ENCODE measurements at places on chromosomes 5 and 9.

DNA sequence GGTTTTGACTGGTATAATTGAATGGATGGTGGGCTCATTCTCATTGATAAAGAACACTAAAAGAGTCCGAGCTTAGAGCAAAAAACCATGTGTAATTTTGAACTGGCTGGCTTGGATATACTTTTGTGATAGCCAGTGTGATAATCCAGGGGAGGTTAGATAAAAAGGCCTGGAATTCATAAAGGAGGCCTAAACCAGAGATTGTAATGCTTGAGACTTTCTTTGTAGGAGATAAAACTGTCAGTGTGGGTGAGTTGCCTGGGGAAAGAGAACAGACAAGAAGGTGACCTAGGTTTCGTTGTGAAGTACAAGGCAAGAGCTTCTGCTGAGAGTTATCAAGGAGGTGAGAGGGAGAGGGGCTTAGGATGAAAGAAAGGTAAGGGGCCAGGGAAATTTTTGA lies 17.0 kb upstream of the NMUR2 start:
- no peak for DNase-seq

- no peak for DNase-seq
These were observed 21.2 kb downstream of the GNAQ start for GRCh38 chr9:78010445-78010844.

DNA sequence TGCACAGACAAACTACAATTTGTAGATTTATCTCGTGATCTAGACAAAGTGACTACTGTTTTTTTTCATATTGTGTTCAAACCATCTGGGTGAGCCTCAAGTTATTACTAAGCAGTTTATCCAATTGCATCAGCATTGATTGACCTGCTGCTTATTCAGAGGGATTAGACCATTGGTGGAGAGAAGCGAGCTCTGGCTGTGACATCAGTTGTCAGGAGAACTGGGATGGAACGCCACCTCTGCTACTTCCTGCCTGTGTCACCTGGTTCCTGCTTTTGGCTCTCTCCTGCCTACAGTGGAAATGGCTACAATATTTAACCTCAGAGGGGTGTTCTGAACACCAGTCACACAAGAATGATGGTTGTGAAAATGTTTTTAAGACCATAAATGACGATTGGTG lies 12.1 kb downstream of the NR4A3 start:
- DNase-seq = no peak

GRCh38 chr9:10026443-10026984 lies 586.3 kb downstream of the PTPRD start:
- DNase-seq = no peak

DNA sequence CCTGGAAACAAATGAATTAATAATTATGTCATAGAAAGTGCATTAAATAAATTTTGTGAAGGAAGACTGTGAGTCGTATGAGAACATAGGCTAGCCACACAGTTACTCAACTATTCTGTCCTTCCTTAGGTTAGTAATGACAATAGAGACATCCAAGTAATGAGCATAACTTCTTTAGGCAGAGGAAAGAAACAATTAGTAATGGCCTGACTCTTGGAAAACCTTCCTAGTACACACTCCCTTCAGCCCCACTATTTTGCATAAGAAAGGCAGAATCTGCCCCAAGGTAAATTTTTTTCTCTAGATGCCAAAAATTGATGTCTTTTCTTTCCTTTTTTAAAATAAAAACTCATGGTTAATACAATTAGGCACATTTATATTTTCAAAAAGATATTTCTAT lies 1619.0 kb upstream of the WWC1 start:
- DNase-seq = no peak

DNA sequence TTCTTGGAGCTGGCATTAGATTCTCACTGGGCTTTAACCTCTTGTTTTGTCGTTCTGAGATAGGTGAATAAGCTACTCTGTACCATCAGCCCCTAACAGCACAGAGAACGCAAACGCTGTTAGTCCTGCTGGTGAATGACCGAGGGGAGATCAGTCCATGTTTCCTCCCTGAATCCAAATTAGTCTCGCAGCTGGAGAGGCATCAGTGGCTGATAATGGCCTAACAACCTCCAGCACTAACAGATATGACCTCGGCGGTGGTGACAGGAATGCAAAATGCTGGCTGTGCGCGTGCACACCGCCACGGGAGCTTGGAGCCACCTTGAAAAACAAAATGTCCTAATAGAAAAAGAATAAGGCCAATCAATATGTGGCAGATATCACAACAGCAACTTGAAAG lies 77.6 kb upstream of the IRX1 start:
- DNase-seq = no peak

GRCh38 chr5:112584781-112585180 lies 152.9 kb upstream of the APC start:
- DNase-seq = no peak

DNA sequence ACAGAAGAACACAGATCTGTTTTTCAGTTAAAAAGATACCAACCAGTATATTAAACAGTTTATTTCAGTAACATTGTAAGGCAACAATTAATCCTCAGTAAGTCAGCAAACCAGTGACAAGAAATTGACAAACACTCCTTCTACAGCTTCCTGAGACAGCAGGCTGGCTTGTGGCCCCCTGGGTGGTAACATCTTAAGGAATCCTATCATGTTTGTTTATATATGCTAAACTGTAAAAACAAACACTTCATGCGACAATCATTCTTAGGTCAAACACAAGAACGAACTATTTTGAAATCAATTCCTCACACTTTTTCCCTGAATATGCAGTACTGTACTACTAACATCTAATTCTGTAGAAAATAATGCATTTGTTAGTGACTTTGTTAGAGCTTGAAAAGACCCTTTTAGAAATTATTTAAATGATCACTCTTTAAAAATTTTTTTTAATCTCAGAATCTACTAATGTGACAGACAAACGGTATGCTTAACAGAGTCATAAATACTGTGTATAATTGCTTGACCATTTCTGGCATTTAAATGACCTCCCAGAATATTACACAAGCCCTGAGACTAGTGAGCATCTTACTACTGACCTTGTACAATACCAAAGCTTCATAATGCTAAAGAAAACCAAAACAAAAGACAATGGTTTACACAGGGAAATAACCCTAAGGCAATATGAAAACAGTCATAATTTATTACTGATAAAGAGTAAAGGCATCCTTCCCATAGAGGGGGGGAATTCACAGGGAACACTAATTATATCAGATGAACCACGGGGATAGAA lies 48.2 kb downstream of the ERMP1 start:
- DNase-seq = no peak

DNA sequence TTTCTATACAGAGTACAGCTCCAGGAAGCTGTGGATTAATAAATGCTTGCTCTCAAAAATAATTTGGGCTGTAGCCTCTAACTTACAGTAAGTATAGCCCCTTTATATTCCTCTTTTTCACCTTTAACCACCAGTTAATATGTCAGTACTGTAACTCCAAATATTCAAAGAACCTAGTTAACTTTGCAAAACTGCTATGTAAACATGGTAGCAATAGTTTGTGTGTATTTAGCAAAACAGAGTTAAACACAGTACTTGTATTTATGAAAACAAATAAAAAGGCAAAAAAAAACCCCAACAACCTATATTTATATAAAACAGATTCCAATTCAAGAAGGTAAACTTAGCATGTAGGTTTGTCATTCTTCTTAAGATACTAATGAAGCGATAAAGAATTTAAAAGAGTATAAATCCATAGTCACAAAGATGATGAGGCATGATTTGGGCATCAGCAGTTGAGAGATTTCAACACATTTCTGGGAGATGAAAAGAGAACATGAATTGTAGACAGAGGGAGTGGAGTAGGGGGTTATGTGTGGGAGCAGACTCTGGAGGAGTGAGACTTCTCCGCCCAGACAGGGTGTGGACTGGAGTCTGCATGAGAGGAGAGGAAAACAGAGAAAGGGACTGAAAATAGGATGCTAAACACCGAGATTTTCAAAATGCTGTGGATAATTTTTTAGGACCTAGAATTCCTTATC lies 47.0 kb upstream of the F2RL1 start:
- no peak for DNase-seq
